Brain pericyte (primary cell): ENCODE measurements at places on chromosomes 7 and 10.

GRCh38 chr7:36261019-36261754 is 108.1 kb downstream of the EEPD1 start:
- DNase-seq, result no peak

- DNase-seq, result no peak
These were observed 85.2 kb downstream of the ABCB5 start for GRCh38 chr7:20700453-20701227.

- DNase-seq, result no peak
These were observed 792.0 kb downstream of the TYW1 start for GRCh38 chr7:67788669-67789068.

GRCh38 chr10:69334302-69335062 is 56.2 kb downstream of the HK1 start:
- DNase-seq, result no peak
